ENCODE measurements at places on chromosomes 6 and 20. TPM values are rescaled to one million over a fixed set of nuclear protein-coding genes. Genes with fewer than 3 reads are reported as not detected.

DNA sequence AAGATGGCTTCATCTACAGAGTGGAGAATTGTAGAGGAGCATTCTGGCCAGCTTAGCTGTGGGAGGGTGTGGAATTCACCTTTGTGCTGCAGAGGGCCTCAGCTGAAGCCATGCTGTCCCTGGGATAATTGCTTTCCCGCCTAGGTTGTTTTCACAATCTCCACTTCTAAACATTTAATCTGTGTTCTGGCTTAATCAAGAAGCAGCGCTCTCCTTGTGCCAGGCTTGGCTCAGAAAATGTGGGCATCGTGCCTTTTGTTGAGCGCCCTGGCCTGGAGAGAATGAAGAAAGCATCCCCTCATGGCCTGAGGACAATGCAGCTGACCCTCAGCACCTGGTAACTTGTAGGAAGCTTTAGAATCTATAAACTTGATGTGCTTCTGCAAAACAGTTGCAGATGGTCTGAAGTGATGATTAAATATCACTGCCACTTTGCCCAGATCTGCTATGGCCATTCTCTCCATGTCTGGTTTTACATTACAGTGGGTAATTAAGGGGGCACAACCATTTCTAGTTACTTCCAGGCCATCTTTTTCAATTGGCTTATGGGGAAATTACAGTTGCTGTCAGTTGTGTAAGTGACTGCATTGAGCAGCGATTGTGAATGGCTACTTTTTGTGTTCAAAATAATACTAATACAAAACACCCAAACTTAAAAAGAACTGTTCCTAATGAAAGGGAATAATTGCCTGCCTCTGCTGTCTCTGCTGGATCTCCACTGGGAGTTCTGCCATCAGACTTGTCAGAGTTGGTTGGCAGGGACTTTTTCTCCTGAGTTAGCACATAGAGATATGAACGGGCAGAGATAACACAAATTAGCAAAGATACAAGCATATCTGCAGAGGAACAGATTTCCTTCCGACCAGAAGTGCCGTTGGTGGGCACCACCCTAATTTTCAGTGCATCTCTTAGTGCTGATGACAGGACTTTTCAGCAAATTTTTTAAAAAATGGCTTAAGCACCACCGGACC, 18.4 kb downstream of the CTNNBL1 start:
- no peak for DNase-seq

DNA sequence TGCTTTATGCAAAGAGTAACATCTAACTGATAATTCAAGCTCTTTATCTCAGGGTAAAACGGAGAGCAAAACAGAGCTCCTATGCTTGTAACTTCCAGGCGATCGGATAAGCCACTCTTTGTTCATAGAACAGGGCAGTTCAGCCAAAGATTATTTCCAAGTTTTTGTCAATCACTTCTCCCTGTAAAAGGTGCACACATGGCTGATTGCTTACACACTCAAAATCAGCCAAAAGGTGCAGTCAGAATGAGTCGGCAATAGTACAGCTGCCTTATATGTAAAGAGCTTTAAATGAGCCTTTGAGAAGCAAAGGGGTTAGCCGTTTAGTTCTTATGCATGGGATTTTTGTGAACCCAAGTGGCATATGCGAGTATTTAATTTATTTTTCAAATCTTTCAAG, 449.6 kb upstream of the POU3F2 start:
- no peak for DNase-seq

DNA sequence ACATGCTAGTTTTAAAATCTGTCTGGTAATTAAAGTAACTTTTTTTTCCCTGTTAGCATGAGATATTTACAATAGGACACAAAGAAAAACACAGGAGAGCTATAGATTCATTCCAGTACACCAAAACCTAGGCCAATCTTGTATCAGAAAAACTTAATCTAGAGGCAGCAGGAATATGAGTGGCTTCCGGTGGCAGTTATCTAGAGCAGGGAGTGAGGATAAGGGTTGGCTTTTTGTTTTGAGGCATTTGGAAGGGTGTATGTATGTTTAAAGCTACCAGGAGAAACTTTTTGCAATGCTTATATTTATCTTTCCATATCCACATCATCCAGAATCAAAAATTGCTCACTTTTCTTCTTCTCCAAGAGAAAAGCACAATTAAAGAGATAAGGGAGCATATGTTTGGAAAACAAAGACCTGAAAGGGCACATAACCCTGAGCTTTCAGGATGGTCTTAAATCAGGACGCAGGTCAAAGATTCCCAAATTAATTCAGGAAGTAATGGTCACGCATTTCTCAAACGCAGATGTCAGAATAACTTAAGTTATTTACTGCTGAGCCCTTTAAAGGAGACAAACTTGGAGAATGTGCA, 13.1 kb downstream of the TFAP2A start:
- no peak for DNase-seq

- DNase-seq: no peak
Measured at GRCh38 chr6:13268913-13269518, 59.3 kb downstream of the TBC1D7 start.

DNA sequence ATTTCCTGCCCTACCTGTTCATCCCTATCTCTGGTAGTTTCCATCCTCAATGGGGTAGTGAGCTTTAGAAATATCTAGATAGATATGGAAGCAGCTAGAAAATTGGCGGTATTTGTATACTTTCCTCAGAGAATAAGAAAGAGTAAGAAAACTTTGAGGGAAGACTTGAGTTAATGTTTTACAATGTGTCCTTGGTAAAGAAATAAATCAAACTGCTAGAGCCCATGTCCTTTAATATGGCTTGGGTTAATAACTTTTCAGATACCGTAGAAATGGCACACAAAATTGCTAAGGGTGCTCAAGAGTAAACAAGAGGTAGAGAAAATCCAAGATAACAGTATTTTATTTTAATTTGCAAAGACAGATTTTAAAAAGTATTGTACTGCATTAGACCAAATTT, 28.1 kb upstream of the PGK2 start:
- no peak for DNase-seq

DNA sequence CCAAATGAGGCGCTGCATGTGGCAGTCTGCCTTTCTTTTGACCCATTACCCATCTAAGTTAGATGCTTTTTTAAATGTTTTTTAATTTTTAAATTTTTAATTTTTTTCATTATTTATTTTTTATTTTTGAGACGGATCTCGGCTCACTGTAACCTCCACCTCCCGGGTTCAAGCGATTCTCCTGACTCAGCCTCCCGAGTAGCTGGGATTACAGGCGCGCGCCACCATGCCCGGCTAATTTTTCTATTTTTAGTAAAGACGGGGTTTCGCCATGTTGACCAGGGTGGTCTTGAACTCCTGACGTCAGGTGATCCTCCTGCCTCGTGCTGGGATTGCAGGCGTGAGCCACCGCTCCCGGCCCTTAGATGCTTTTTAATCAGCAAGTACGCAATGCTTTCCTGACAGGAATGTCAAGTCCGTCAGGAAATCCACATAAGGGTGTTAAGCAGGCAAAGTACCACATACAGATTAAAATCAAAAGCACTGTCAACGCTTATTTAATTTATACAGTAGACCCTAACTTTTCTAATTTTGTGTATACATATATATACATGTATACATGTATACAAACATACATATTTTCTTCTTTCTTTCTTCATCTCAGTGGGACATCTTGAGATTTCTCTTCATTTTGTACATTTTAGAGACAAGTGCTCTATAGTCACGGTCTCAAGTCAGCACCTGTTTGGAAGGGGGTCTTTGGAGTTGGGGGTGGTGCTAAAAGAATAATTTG, 995 bp upstream of the GSTA4 start:
- no peak for DNase-seq

GRCh38 chr20:37396416-37397075, 50.6 kb downstream of the SRC start:
- DNase-seq: no peak

GRCh38 chr6:90049295-90049694, 155.0 kb downstream of the GJA10 start:
- DNase-seq: no peak

- DNase-seq: peak; percentile 59
Measured at GRCh38 chr20:44610313-44610962, 28.1 kb downstream of the PKIG start.

DNA sequence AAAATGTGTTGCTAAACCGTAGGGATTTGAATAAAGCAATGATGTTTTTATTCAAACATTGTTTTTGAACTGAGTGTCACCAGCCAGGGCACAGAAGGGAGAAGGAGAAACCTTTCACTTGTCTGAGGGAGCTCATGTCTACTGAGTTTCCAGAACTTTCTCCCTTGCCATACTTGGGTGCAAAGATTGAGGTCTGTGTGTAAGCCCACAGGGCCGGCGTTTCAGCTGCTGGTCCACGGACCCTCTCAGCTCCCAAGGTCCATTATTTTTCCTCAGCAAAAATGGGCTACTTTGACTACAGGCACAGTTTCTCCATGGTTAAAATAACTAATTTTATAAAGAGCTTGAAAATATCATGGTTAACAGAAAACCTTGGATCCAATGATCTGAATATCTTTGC, 32.6 kb downstream of the PSMG4 start:
- DNase-seq: no peak

DNA sequence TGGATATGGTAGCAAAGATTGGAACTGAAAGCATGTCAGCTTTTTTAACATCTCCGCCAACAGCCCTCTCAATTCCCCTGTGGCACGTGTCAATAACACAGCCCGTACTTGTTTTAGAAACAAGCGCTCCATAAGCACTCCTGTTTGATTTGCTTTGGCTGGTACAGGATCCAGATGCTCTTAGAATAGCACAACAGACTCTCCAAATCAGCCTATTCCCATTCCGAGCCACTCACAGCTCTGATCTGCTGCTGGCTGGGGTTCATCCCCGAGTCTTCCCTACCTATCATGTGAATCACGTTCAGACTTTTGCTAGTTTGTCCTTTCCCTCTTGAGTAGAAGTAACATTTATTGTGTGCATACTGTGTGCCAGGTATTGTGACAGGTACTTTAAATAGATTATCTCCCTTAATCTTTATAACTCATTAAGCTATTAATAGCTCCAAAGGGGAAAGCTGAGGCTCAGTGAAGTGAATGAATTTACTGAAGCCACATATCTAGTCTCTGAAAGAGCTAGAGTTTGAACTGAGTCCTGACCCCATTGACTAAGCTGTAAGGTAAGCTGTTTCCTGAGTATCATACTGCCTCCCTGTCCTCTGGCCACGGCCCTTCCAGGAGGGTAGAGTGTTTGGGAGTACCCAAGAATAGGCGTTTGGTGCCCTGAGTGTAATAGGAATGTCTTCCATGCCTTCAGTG, 46.7 kb downstream of the RALY start:
- no peak for DNase-seq

- DNase-seq: peak; percentile 68
Measured at GRCh38 chr6:31829633-31830283, 2.2 kb downstream of the HSPA1B start.

GRCh38 chr20:41386502-41387427, 20.1 kb upstream of the EMILIN3 start:
- no peak for DNase-seq

- no peak for DNase-seq
Measured at GRCh38 chr6:80922916-80923455, 816.5 kb downstream of the BCKDHB start.

DNA sequence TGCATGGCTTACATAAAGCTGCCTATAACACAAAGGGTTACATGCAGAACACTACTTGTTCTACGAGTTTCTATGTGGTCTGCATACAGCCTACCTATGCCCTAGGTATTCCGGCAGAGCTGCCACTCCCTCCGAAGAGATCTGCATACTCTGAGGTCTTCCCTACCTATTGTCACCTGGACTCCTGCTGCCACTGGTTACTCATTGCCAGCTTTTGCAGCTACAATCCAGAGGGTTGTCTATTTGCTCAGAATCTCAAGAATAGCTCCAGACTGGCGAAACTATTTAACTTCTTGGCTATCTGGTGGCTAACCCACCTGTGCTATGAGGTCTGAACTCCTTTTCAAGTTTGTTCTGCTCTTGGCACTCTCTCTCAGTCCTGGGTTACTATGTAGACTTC, 323.3 kb downstream of the BMP2 start:
- DNase-seq: no peak

DNA sequence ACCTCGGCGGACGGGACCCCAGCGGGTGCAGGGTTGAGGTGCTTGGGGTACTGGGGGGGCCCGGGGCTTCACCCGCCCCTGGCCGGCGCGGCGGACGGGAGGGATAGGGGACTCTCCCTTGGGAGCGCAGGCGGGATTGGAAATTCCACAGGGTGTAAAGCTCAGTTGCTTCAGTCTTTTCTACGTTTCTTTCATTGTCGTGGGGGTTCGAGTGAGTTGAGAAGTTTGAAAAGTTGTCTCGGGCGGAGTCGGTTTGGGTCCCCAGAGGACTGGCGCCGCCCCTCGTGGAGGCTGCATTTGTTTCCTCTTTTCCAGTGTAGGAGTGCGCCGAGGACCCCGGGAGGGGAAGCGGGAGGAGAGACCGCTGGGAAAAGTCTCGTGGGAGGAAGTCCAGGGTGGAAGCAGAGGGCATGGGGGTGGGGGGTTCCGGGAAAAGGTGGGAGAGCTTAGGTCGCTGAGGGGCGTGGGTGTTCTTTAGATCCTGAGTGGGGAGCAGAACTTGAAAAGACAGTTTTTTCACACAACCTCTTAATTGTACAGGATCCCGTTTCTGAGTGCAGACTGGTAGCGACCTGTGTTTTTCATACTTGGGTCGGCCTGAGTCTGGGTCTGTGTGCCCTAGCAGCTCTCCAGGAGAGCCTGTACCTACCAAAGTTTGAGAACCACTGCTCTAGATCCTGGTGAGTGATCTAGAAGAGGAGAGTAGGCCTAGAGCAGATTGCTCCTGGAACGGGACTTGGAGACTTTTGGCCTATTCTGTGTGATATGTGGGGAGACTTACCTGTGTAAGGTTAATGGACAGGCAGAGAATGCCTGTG, 495 bp downstream of the FAM83B start:
- no peak for DNase-seq

DNA sequence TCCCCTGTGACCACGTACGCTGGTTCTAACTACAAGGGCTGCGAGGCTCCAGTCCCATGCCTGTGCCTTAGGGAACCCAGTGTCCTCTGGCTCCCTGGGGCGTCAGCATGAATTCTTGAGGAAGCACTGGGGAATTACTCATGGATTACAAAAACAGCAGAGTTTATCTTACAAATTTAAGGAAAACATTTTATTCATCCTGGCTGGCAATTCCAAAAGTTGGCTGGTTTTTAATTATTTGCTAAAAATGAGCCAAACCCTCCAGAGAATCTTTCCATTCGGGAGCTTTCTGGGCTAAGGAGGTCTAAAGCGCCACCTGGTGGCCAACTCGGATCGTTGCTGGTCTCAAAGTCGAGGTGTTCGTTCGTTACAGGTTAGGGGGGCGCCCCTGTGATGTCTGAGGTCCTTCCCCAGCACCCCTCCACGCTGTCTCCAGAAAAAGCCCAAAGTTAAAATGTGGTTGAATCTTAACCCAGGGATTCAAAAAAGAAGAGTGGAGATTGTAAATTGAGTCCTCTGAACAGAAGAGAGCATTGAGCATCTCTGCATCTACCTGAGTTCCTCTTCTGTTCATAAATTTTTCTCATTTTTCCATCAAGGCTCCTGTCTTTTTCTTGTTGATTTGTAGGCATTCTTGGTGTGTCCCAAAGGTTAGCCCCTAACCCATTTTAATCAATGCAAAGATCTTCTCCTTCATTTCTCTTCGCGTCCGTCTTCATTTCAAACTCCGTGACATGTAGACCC, 99.4 kb downstream of the BFSP1 start:
- DNase-seq: peak; percentile 7

- no peak for DNase-seq
Measured at GRCh38 chr20:8012724-8013123, 6.8 kb downstream of the TMX4 start.

MRPS26 gene
- 17.6 TPM for total RNA-seq

GPLD1 gene
- total RNA-seq: 1.7 TPM

XKR7 gene
- total RNA-seq: 0.07 TPM

NSFL1C gene
- total RNA-seq: 64.0 TPM

DYNLT2 gene
- total RNA-seq: 3.9 TPM

KCNK16 gene
- total RNA-seq: not detected

EDN1 gene
- 1.1 TPM for total RNA-seq

FNDC1 gene
- total RNA-seq: not detected

CYP21A2 gene
- not detected for total RNA-seq

LST1 gene
- total RNA-seq: 12.9 TPM

PSORS1C1 gene
- not detected for total RNA-seq

HRH3 gene
- not detected for total RNA-seq

Measured in CD4-positive, CD25-positive, alpha-beta regulatory T cell (primary cell).